ENCODE measurements at places on chromosomes 3 and 15.

DNA sequence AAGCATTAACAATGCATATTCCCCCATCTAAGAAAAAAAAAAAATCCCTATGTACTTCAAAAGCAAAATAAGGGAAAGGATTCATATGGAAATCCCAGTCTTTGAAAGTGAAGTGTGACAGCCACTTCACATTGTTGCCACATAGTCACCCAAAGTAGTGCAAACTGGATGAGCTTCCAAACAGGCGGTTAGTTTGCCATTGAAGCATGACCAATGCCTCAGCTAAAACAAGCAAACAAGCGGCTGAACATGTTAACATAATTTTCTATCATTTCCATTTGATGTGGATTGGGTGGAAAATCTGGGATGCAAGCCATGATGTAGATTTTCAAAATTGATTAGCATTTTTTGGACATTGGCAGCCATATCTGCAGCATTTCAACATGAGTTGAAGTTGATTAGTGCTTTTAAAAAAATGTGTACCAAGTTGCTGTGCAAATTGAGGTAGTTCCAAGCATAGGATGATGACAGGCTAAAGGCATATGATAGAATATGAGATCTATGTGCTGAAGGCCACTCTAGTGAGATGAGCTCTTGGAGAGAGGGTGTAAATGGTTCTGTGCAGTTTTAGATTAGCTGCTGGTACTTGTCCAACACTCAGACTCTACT, 405.2 kb downstream of the NR2F2 start:
- DNase-seq, result no peak

DNA sequence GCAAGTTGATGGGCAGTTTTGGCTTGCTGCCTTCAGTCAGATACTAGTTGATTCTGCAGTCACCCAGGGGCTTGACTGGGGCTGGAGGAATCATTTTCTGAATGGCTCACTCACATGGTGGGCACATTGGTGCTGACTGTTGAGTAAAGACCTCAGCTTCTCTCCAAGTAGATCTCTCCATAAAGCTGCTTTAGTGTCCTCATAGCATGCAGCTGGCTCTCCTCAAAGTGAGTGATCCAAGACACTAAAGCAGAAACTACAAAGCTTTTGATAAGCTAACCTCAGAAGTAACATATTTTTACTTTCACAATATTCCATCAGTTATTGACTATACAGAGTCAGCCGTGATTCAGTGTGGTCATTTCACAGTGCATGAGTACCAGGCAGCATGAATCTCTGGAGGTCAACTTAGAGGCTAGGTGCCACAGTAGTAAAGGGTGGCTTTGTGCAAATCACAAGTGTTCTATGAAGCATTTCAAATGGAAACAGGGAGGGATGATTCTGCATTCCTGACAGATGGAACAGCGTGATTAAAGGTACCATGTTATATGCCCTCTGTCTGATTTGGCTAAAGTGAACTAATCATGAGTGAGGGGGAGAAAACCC, 24.3 kb upstream of the ATP8B4 start:
- no peak for DNase-seq

DNA sequence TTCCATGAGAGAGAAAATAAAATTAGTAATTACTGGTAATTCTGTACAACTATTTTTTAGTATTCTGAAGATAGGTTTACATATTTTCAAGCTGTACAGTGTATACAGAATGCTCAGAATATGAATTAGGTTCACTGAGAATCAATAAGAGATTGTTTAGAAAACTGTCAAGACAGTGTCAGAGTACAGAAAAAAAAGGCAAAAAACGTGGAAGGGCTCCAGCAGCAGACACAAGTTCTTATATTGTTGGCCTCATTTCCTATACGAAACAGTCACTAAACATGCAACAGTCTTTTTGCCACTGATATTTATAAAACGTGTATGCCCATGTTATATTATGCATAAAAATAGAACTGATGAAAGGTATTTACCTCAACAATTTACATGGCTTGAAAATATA, 103.9 kb downstream of the ISL2 start:
- no peak for DNase-seq

- DNase-seq, result peak; percentile 5
Observed at GRCh38 chr3:23810343-23811184, 4.8 kb downstream of the UBE2E1 start.

- no peak for DNase-seq
Observed at GRCh38 chr3:172704001-172704400, 6.9 kb downstream of the NCEH1 start.

GRCh38 chr3:55090291-55090690, 162.4 kb upstream of the LRTM1 start:
- no peak for DNase-seq

- DNase-seq, result no peak
Observed at GRCh38 chr3:188133646-188134045, 20.3 kb upstream of the LPP start.

GRCh38 chr3:177349384-177349783, 152.1 kb upstream of the TBL1XR1 start:
- no peak for DNase-seq
